ENCODE measurements at places on chromosomes 16 and 17. TPM values are rescaled to one million over a fixed set of nuclear protein-coding genes. Genes with fewer than 3 reads are reported as not detected.

Gene CD300C
- total RNA-seq: 8.2 TPM

Gene ZFP3
- total RNA-seq: 6.7 TPM

Gene TERB1
- 0.26 TPM for total RNA-seq

Gene DHRS7C
- total RNA-seq: not detected

Gene RPH3AL
- 33.3 TPM for total RNA-seq

Gene CHST4
- total RNA-seq: 0.38 TPM

Gene IL17C
- not detected for total RNA-seq

Gene TSR3
- total RNA-seq: 43.8 TPM

Gene CACNG5
- total RNA-seq: not detected

Gene EME1
- total RNA-seq: 1.3 TPM

Gene TMEM238L
- total RNA-seq: not detected

Gene RUNDC3A
- total RNA-seq: 0.32 TPM

Gene G6PC1
- total RNA-seq: not detected

Gene SMIM22
- 23.3 TPM for total RNA-seq

Gene BCL7C
- 25.3 TPM for total RNA-seq

Gene ASPA
- 8.2 TPM for total RNA-seq

Gene AURKB
- 1.4 TPM for total RNA-seq

Gene XYLT1
- 12.1 TPM for total RNA-seq

Gene CCL2
- 53.3 TPM for total RNA-seq

Gene C17orf67
- 3.8 TPM for total RNA-seq

Gene C16orf87
- total RNA-seq: 8.2 TPM

Gene PRSS8
- 103 TPM for total RNA-seq

Gene NACA2
- not detected for total RNA-seq

Gene NME4
- total RNA-seq: 45.6 TPM

Gene KRT15
- 24.3 TPM for total RNA-seq

Gene B9D1
- total RNA-seq: 9.9 TPM

Gene ATP2C2
- 48.9 TPM for total RNA-seq

Gene KRTAP2-4
- total RNA-seq: not detected

Gene C17orf50
- total RNA-seq: not detected

Gene FBXW10
- not detected for total RNA-seq

Gene NLRC3
- 5.5 TPM for total RNA-seq

Gene PPP1R27
- not detected for total RNA-seq

Gene SBK1
- total RNA-seq: 1.9 TPM

Gene KRT12
- total RNA-seq: not detected

Gene RPAIN
- total RNA-seq: 32.9 TPM

Gene NEUROD2
- not detected for total RNA-seq

Gene SLC16A5
- total RNA-seq: 40.5 TPM

Gene POLG2
- 12.6 TPM for total RNA-seq

Gene FNDC8
- not detected for total RNA-seq

Gene CSH1
- total RNA-seq: not detected

Gene KRT20
- total RNA-seq: not detected
